ENCODE measurements at places on chromosomes 1 and 21.
A peak's percentile ranks its signal among the peaks of the same experiment; 100 is the strongest.

- no peak for DNase-seq
These were observed 57.8 kb upstream of the ERRFI1 start for GRCh38 chr1:8083739-8084484.

DNA sequence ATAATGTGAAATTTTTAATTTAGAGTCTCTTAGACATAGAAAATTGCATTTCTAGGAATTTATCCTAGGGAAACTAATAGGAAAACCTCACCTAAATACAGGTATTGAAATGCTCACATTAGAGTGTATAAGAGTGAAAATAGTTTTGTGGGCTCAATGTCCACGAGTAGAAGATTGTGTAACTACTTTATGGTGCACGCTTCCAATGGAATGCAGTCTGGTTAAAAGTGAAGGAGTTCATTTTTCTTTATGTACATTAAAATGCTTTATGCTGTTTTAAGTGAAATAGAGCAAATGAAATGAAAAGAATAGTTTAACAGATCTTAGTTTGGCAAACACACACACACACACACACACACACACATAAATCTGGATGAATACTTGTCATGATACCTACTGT, 278.2 kb downstream of the USP25 start:
- DNase-seq = no peak

GRCh38 chr1:209768354-209768774, 12.5 kb downstream of the TRAF3IP3 start:
- peak; percentile 61 for DNase-seq

GRCh38 chr1:118997225-118997624, 9.1 kb upstream of the TBX15 start:
- no peak for DNase-seq

DNA sequence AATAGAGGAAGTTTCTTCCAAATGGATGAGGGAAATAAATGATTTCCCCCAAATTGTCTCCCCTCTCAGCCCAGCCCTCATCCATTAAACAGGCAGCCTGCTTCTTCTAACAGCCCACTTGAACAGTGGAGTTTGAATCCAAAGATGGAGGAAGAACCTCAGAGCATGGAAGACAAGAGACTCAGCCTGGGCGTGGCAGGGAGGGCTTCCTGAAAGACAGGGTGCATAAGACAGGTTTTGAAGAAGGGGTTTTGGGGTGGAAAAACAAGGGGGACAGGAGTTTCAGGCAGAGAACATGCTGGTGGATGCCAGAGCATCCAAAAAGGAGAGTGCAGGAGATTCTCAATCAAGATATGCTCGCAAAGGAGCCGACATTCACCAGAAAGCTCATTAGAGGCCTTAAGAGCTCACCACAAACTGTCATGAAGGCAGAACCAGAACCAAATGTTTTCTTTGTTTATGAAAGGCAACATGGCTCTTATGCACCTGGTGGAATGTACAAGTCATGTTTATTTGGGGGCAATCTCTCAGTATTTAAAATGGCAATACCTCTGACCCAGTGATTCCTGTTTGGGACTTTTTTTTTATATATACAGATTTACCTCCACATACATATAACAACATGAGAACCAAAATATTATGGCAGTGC, 26.5 kb upstream of the TSPEAR start:
- no peak for DNase-seq

DNA sequence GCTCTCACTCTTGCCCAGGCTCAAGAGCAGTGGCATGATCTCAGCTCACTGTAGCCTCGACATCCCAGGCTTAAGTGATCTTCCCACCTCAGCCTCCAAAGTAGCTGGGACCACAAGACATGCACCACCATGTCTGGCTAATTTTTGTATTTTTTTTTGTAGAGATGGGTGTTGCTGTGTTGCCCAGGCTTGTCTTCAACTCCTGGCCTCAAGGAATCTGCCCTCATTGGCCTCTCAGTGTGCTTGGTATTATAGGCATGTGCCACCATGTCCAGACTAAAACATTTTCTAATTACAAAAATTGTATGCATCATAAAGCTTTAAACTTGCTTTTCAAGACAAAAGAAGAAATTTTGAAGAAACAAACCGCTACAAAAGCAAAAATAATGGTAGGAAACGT, 20.1 kb downstream of the CBR1 start:
- no peak for DNase-seq

All from GM19239 (cell line).